ENCODE measurements at places on chromosomes 1 and 21.

DNA sequence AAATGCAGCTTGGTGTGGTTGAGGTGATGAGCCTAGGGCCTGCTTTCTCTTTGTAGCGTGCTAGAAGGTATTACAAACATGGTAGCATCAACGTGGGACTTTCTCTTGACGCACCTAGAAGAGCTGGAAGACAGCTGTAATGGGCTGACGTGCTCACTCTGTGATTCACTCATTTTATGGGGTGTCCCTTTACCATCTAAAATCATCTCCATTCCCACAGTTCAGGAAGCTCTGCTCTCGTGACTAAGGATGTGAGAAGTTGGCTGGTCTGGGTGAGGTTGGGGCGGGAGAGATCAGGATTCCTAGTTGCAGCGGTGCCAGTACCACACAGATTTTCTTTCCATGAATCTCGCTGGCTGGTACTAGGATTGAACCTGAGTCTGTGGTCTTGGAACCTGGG is 4.2 kb downstream of the HTR6 start:
- H3K4me1 ChIP-seq, result peaks cover 4% of the 10 kb centered on the region
- H3K27ac ChIP-seq, result no peak overlapping the region
- peaks cover 49% of the 10 kb centered on the region for H3K27me3 ChIP-seq
- no peaks in the 10 kb centered on the region for H3K36me3 ChIP-seq
- DNase-seq, result no peak
- no peak overlapping the region for H3K4me3 ChIP-seq

- no peaks in the 10 kb centered on the region for H3K4me1 ChIP-seq
- H3K27ac ChIP-seq, result no peak overlapping the region
- H3K4me3 ChIP-seq, result no peak overlapping the region
- peaks cover 4% of the 10 kb centered on the region for H3K27me3 ChIP-seq
- no peak for DNase-seq
Observed at GRCh38 chr1:88221411-88221810, 462.7 kb upstream of the PKN2 start.

DNA sequence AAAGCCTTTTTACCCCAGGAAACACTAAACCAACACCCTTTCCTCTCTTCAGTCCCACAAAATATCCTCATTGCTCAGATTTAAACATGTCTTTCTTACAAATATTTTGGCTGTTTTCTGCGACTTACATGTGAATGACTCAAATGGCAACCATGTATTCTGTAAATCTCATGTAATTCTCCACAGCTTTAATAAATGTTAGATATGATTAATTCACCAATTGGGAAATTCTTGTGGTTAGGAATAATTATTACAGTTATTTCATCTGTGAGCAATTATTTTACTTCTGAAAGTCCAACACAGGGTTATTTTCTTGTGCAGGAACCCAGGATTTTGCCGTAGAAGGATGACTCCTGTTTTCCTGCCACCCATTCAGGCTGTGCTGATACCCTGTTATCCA is 431.5 kb downstream of the LMO4 start:
- no peak for DNase-seq
- H3K27ac ChIP-seq, result no peak overlapping the region
- no peaks in the 10 kb centered on the region for H3K4me1 ChIP-seq
- H3K36me3 ChIP-seq, result no peaks in the 10 kb centered on the region
- H3K27me3 ChIP-seq, result no peaks in the 10 kb centered on the region

GRCh38 chr1:158163000-158163947 is 17.4 kb upstream of the CD1D start:
- no peak overlapping the region for H3K4me3 ChIP-seq
- H3K4me1 ChIP-seq, result peaks cover 8% of the 10 kb centered on the region
- H3K27me3 ChIP-seq, result peaks cover 17% of the 10 kb centered on the region
- no peak for DNase-seq
- H3K27ac ChIP-seq, result no peak overlapping the region

DNA sequence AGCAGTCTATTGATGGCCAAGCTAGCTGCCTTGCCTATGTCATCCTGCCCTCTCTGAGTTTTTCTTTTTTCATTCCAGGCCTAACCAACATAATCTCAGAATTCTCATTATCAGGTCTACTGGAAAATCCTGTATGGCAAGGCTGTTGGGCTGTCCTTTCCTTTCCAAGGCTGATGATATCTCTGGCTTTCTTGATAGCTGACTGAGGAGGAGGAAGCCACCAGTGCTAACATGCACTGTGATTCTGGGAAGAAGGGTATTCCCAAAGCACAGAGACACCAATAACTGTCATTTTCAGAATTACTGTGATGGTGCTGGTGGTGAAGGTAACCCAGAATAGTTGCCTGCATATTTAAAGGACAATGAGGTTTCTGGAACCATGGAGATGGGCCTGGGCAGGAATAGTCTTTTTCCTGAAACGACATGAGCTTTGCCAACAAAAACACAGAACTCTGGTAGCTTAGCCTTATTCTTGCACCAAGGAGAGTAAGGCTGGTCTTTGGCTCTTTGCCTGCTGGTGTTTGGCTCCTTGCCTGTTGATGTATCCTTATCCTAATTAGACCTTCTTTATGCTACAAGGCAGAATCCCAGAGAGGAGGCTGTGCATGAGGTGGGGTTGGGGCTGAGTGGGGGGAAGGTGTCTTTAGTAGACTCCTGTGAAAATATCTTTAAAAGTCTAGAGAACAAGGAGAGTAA is 157.4 kb downstream of the TNFSF18 start:
- H3K27me3 ChIP-seq, result peaks cover 54% of the 10 kb centered on the region
- peaks cover 31% of the 10 kb centered on the region for H3K4me1 ChIP-seq
- no peak for DNase-seq
- no peak overlapping the region for H3K4me3 ChIP-seq
- no peaks in the 10 kb centered on the region for H3K36me3 ChIP-seq

DNA sequence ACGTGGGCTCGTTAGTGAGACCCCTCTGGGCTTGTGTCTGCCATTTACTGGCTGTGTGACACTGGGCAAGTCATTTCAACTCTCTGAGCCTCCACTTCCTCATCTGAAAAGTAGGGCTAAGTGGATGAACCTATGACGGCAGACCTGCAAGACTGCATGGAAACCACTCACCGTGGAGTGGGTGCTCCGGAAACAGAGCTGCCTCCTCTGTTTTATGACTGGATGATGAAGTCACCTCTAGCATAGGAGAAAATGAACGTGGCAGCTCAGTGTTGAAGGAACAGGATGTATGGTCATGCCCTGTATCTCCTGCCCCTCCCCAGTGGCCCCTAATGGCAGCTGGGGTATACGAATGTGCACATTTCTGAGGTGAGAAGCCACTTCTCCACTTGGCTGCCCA is 40.5 kb downstream of the STPG1 start:
- peaks cover 3% of the 10 kb centered on the region for H3K36me3 ChIP-seq
- no peaks in the 10 kb centered on the region for H3K4me1 ChIP-seq
- DNase-seq, result no peak
